Activated gamma-delta T cell treated with anti-CD3 and anti-CD28 coated beads, Interleukin-2, amount 50 U/mL, for 16 hours (primary cell): ENCODE measurements at places on chromosomes 3 and 15.

GRCh38 chr15:94177112-94177511, 54.2 kb upstream of the MCTP2 start:
- no peak for DNase-seq

GRCh38 chr3:124950026-124950425, 15.5 kb upstream of the MUC13 start:
- DNase-seq: no peak

DNA sequence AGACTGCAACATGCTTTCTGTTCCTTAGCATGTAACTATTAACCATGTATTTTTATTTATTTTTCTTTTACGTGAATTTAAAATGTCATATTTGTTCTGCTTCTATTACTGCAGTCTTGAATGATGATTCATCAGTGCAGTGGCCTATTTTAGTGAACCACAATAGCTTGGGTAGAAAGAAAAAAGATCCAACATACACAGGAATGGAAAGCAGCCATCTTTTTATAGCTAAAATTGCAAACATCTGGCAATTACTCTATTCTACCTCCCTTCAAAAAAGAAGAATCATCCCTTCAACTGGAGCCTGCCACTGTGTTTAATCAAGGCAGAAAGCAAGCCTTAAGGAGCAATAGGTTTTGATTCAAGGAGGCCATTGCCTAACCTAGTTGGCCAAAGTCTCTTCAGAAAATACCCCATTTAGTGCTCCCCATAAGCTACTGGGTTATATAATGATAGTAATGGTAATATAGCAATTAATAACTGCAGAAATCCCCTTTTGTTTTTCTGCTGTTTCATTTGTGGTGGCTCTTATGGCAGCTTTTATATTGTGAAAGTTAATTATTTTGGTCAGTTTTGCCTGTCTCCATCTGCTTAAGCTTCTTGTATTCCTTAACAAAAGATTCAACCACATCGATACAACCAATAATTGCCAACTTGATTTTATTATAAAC, 267.3 kb downstream of the LPP start:
- no peak for DNase-seq

DNA sequence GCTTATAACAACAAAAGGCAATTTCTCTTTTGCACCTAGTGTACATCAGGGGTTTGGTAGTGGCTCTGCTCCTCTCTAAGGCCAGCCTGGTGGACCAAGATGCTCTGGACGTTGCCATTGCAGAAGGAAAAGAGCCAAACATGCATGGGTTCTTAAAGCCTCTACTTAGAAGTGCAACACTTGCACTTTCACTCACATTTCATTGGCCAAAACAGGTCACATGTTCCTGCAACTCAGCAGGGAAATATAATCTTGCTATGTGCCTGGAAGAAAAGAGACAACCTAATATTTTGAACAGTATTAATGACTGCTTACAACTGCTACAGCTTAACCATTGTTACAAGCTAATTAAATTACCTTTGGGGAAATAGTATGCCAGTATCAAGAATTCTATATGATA, 182.9 kb downstream of the IL5RA start:
- no peak for DNase-seq

DNA sequence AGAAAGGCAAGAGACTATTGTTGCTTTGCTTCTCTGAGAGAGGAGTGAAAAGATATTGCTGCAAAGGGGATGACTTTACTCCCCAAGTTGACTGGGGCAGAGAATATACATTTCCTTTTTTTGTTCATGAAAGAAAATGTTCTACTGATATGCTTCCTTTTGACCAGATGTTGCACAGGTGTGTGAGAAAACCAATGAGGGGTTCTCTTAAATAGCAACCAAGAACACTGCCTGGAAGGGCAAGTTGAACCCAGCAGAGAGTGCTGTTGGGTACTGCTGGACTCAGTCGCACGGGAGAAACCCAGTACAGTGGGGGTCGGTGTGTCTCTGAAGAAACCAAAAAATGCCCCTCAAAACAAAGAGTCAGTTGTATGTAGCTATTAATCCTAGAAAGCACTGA, 101.2 kb downstream of the CHST2 start:
- DNase-seq: no peak
